Stimulated activated CD4-positive, alpha-beta T cell treated with anti-CD3 and anti-CD28 coated beads, Interleukin-2, amount 100 ng/mL, for 24 hours (primary cell): ENCODE measurements at places on chromosomes 3 and 15.

GRCh38 chr3:189273736-189274135 lies 102.0 kb downstream of the TPRG1 start:
- DNase-seq: no peak

DNA sequence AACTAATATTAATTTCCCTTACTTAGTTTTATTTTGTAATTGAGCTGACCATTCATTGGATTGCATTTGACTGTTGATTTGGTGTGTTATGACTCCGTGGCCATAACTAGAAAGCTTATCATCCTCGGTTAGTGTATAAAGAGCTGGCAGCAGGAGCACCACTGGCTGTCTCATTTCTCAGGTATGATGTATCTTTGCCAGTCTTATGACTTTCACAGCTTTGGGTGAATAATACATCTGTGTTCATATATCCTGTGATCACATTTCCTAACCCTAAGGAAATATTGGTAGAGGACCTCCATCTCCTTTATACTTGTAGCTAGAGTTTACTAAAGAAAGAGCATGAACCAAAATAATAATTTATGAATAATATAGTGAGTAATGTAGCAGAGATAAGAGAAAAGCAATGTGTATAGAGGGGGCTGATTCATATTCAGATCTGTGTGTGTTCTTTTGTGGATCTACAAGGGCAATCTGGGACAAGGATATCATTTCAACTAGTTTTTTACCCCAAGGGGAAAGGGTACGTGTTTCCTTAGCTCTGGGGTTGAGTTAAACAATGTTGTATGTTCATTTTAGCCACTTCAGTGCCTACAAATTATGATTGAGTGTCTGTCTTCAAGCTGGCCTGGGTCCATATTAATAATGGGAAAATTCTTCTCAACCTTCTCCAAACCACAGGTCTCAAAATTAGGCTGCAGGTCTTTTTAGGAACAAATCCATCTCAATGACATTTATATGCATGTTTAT lies 901.7 kb downstream of the NTRK3 start:
- no peak for DNase-seq

GRCh38 chr15:50676799-50677483 lies 9.7 kb downstream of the TRPM7 start:
- no peak for DNase-seq

DNA sequence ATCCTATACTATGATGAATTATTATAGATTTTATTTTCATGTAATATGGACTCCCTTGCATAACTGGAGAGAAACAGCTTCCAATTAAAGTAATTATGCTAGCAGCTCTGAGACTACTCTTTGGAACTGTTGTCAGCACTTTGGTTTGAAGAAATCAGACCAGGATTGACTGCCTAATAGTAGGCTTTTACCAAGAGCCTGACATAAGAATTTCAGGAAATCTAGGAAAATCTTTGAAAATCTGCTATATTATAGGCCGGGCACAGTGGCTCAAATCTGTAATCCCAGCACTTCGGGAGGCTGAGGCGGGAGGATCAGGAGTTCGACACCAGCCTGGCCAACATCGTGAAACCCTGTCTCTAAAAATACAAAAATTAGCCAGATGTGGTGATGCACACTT lies 62.9 kb downstream of the ZNF609 start:
- DNase-seq: no peak

- DNase-seq: no peak
These were observed 39.8 kb upstream of the FGF7 start for GRCh38 chr15:49383266-49383665.

GRCh38 chr15:53072077-53072476 lies 281.9 kb upstream of the ONECUT1 start:
- DNase-seq: peak; percentile 7

DNA sequence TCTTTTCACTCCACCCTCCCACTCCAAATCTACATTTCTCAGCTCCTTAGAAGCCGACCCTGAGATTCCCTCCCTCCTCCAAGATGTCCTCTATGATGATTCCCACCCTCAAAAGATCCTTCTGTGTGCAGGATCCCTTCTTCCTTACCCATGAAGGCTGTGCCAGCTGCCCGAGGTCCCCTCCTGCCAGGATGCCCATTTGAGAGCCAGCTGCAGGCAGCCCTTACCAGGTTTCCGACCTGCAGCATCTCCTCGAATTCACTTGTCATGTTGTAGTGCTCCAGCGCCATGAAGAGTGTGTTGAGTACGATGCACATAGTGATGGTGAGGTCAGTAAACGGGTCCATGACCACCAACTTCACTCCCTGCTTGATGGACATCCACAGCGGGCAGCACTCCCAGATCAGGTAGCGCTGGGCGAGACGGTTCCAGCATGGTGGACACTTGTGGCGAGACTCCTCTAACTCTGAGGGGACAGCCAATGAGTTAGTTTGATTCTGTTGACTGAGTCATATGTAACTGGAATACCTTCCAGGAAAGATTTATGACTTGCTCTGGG lies 51.9 kb downstream of the SCN5A start:
- DNase-seq: no peak

DNA sequence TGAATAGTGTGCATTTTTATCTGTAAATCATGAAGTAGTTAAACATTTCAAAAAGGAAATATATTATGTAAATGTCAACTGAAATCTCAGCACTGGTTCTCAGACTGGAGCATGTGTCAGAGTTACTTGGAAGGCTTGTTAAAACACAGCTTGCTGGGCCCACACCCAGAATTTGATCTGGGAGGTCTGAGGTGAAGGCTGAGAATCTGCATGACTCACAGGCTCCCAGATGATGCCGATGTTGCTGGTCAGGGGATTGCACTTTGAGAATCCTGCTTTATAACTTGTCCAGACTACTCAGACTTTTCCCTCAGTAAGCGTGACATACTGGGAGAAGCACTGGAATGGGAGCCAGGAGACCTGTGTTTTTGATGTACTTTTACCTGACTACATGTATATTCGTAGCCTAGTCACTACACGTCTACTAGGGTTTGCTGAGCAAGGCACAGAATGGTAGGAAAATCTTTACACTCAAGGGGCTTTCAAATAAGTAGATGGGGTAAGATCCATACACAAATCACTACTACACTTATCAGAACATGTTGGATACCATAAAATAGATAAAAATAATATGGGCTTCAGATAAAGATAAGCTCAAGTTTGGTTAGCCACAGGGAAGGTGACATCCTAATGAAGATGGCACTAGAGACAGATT lies 77.1 kb upstream of the MEX3B start:
- no peak for DNase-seq

GRCh38 chr3:142228964-142229363 lies 3.6 kb upstream of the GK5 start:
- DNase-seq: no peak

DNA sequence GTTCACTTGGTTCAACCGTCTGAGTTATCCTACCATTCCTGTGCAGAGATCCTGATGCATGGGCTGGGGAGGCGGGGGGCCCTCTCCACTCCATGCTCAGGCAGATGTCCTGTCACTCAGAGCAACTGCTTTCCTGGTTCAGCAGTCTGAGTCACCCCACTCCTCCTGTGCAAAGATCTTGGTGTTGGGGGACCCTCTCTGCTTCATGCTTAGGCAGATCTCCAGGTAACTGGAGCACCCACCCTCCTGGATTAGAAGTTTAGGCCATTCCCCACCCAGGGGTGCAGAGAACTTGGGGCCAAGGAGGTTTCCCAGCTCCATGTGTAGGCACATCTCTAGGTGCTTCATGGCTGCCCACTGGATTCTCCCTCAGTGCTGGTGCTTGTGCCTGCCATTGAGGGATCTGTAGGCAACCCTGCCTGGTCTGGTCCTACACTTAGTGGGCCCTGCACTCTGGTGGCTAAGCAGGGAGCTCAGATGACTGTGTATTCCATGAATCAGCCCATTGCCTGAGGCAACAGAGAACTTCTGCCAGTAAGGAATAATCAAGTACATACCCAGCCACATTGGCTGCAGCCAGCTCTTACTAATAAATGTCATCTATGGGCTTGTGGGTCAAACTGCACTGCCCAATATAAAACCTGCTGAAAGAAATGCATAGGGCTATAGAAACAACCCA lies 465.4 kb upstream of the THBS1 start:
- no peak for DNase-seq

GRCh38 chr3:117735481-117736101 lies 1026.0 kb downstream of the TUSC7 start:
- no peak for DNase-seq

- DNase-seq: no peak
These were observed 12.1 kb downstream of the FEZF2 start for GRCh38 chr3:62361261-62361660.

DNA sequence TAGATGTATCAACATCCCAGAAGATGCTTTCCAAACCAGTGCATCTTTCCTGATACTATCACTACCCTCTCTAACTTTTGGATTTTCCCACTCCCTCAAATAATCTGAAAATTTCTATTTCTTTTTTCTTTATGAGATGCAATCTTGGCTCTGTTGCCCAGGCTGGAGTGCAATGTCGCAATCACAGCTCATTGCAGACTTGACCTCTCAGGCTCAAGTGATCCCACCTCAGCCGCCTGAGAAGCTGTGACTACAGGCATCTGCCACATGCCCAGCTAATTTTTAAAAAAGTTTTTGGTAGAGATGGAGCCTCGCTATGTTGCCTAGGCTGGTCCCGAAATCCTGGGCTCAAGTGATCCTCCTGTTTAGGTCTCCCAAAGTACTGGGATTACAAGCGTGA lies 239.7 kb downstream of the SUCLG2 start:
- DNase-seq: no peak

- no peak for DNase-seq
These were observed 14.6 kb downstream of the CYP19A1 start for GRCh38 chr15:51323749-51324148.

DNA sequence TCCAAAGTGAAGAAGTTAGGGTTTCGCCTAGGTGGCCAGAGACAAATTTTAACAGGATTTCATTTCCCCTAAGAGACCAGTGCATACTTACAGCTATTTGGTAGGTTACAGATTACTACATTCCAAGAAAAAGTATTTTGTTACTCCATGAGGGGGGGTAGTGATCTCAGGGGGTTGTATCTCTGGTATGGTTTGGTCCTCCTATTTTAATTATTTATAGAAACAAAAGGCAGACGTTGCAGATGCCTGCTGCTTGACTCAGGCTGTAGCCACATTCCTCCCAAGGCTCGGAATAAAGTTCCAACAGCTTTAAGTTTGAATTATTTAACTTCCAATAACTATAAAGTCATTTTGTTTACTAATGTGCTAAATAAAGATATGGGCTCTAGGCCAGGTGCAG lies 1.3 kb upstream of the TRIM59 start:
- DNase-seq: no peak

DNA sequence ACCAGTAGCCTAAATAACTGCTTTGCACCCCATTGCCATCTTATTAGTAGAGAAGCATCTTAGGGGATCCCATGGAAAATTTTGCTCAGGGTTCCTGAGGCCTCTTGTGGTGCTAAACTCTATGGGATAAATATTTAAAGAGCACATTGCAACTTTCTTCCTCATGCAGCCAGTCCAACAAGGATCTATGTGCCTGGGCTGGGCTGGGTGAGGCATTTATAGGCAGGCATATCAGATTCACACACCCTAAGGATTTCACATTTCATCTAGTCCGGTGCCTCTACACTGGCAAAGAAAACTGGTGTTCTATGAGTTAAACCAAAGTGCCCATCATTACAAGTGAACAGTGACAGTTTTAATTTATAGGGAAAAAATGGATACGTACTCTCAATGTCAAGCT lies 512.3 kb downstream of the EDEM1 start:
- DNase-seq: no peak

- DNase-seq: no peak
These were observed 225.1 kb downstream of the NTRK3 start for GRCh38 chr15:88031461-88031860.

DNA sequence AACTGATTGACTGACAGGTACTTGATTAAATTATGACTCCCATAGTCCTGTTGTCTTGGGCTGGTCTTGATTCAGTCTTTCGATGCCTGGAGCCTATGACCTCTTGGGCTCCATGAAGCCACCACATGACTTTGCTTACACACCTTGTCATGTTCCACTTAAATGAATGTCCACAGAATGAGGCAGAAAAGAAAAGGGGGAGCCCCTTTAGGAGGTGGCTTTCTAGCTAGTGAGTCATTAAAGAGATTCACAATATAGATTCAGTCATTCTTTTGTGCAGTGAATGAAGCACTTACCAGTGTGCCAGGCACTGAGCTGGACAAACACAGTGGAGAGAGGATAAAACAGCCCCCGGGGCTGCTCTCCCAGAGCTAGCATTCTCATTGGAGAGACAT lies 17.1 kb downstream of the VIPR1 start:
- DNase-seq: no peak

DNA sequence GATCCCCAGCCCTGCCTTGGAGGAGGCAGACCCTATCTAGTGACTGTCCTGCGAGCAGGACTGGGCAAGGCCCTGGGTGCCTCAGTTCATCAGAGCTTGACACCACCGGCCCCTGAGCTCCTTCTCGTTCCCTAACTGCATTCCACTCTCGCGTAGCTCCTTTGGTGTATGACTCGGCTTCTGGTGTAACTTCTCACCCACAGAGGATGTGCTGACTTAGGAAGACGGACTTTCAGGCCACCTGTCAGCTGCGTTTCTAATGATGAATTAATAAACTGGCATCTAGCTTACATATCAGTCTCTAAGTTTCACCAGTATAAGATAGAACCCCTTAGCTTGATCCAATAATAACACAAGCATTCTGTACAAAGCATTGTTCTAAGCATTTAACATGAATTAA lies 17.5 kb downstream of the ABCF3 start:
- no peak for DNase-seq

DNA sequence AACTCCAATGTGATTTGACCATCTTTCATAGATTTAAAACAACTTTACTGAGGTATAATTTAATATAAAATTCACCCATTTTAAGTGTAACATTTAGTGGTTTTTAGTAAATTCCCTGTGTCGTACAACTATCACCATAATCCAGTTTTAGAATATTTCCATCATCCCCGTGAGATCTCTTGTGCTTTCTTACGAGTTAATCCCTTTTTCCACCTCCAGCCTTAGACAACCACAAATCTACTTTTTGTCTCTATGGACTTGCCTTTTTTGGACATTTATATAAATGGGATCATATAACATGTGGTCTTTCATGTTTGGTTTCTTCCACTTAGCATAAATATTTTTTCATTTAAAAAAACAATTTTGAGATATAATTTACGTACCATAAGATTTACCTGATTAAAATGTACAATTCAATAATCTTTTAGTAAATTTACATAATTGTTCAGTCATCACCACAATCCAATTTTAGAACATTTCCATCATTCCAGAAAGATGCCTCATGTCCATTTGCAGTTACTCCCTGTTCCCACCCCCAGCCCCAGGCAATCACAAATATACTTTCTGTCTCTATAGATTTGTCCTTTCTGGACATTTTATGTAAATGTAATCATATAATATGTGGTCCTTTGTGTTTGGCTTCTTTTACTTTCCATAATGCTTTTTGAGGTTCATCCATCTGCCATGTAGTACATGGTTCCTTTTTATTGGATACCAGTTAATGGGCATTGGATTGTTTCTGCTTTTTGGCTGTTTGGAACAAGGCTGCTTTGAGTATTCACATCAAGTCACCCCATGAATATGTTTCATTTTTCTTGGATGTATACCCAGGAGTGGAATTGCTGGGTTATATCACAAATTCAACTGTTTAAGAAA lies 3.1 kb downstream of the OXSR1 start:
- no peak for DNase-seq
